ENCODE measurements at places on chromosomes 2 and 18.

GRCh38 chr2:45254025-45254424 lies 244.8 kb upstream of the SIX2 start:
- no peak for DNase-seq

DNA sequence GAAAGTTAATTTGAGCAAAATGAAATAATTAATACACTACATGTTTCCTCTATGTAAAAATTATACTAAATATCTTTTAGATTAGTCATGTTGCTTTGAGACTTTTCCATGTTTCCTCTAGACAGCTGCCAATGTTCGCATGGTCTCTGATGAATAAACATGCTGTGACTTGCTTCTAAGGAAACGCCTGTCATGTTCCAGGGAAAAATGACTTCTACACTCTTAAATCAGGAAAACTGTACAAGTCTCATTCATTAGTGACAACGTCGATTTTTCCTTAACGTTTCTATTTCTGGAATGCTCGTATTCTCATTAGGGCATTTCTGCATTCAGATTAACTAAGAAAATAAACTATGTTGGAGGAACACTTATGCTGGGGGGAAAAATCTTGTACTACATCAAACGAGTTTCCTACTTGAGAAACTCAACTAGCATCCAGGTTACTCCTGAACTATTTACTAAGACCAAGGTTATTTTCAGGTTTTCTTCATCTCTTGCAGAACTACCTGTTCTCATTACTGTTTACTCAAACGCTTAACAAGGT lies 1.6 kb downstream of the COBLL1 start:
- no peak for DNase-seq

DNA sequence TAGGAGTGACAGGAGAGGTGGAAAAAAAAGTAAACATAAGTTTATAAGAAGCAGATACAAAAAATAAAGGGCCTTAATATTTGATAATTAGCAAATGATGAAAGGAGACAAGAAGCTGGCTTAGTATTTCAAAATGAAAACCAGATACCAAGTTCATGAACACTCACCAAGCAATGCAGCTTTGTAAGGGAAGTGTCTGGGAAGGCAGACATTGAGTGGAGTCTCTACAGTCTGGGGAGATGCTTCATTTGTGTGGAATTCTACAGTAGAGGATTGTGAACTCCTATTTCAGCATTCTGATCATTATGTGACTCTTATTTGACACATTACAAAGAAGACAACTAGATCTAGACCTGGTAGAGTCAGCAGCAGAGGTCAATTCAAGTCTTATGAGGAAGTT lies 1072.7 kb downstream of the DSC3 start:
- DNase-seq, result no peak

DNA sequence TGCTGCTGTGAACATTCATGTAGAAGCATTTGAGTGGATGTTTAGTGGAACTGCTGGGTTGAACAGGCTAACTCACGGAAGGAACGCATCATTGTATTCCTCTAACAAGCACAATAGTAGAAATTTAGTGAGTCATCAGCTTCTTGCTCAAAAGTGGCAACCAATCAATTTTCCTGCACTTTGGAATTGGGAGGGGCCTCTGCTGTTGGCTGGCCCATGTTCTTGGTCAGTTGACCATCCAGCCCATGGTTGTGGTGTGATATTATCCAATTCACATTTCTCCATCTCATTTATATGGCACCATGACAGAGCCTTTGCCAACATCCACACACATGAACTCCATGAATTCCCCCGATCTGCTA lies 95.0 kb downstream of the TNFRSF11A start:
- DNase-seq, result no peak

DNA sequence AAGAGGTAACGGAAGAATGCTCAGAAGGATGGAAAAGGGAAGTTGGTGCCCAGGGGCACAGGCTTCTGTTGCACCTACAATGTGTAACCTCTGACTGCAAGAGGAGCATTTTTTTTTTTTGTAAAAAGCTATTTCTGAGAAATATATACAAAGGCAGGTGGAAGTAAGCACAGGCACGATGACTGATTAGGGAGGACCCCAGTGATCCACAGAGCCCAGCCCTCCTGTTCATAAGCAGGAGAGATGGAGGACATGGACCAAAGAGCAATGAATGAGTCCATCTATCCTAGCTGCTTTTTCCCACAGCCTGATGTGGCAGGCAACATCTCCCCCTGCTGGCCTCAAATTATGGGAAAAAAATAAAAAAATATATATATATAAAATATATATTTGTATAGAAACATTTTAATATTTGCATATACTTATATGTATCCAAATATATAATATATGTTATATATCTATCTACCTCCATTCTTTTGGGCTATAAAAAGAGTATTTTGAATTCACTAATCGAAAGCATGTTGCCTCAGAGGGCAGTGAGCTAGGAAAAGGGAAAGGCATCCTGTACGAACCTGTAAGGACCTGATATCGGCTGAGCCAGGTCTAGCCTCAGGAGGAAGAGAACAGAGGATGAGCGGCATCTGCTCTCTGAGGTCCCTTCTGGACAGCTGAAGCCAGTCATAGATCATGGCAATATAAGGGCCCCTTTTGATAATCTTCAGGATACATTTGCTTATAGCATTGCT lies 166.0 kb upstream of the STK17B start:
- peak; percentile 8 for DNase-seq

DNA sequence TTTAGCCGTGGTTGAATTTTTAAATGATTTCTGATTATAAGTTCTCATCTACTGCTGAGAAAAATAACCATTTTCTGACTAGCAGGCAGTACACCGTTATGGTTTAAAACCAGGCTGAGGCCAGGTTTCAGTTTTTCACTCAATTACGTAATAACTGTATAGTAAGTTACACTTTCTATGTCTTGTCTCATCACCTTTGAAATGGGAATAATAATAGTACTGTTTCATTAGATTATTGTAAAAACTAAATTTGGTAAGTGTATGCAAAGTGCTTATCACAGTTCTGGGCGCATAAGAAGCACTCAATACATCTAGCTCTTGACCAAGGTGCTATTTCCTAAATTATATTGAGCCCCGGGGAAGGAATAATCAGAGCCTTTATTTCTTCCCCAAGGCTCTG lies 76.8 kb downstream of the LIMS1 start:
- no peak for DNase-seq

DNA sequence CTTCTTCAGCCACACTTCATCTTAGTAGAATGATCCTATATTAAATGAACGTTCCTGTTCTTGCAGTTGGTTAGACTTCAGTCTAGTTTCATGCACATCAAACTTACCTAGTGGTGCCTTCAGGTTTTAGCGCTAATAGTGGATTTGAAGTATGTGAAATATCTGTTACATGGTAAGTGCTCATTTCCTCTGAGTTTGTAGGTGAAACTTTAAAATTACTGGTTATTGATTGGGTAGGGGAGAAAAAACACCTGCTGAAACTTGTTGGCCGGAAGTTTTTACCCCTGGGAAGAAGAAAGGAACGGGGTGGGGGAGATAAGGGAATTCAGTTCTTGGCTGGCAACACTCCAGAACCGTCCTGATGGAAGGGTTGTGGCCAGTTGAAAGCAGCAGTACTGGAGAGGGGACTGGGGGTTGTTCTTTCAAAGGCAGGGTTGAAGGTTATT lies 112.8 kb downstream of the SPTBN1 start:
- DNase-seq, result no peak

DNA sequence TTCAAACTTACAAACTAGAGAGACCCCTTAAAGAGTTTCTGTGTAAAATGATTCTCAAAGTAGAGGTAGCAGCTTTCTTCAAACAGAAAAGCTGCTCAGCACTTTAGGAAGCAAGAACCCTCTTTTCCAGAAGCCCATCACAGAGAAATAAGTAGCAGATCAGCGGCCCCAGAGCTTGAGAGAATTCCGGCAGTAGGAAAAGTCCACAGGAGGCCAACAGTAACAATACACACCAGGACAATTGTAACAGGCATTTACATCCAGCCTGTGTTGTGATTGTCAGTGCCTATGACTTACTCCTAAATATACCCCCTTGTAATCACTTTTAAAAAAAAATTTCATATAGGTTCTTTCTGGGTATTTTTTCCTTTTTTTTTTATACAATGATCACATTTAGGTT lies 161.4 kb upstream of the ACVR2A start:
- no peak for DNase-seq

- DNase-seq, result no peak
Measured at GRCh38 chr2:31998731-31999383, 12.0 kb downstream of the MEMO1 start.

DNA sequence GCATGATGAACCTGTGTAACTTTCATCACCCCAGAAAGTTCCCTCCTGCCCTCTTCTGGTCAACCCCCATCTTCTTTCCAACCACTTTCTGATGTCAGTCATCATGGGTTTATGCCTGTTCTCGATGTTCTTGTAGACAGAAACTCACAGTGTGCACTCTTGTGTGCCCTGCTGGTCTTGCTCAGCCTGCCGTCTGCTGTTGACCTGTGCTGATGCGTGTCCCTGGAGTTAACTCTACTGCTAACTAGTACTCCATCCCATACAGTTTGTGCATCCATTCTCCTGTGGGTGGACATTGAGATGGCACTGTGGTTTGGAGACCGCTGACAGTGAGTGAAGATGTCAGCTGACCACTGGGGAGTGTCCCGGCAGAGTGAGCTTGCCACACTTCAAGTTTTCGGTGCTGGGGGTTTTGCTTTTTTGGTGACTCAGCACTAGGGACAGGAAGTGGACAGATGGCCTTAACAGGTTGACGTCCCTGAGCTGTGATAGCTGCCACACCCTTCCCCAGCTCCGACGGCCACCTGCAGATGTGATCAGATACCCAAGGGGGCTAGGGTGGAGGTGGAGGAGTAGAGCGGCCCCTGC lies 14.8 kb downstream of the KLHL29 start:
- no peak for DNase-seq

GRCh38 chr2:6443061-6443823 lies 422.5 kb downstream of the CMPK2 start:
- no peak for DNase-seq

- DNase-seq, result no peak
Measured at GRCh38 chr2:192155511-192156118, 39.1 kb downstream of the TMEFF2 start.

DNA sequence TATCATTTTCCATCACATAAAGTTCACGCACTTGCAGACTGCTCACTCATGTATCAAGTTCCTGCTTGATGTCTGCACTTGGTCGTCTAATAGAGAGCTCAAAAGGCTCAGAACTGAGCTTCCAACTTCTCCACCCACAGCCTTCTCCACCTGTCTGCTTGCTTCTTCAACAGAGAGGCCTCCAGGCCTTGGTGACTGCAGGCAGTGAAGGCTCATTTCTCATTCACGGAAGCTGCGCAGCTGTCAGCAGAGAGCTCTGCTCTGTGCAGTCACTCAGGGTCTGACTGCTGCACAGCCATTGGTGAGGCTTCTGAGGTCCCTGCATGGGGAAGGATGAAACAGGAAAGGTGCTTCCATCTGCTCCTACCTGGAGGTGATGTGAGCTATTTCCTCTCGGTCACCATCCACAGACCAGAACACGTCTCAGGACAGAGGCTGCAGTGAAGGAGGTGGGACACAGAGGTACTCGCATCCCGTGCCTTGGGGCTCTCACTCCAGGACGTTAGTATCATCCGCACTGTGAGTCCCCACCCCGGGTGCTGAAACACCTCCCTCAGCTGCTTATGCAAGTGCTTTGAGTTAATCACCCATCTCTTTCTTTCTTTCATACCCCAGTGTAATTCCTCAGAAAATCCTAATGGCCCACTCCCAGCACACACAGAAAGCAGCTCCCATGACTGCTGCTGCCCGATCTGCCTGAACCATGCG lies 126.2 kb downstream of the TMEM18 start:
- peak; percentile 11 for DNase-seq

DNA sequence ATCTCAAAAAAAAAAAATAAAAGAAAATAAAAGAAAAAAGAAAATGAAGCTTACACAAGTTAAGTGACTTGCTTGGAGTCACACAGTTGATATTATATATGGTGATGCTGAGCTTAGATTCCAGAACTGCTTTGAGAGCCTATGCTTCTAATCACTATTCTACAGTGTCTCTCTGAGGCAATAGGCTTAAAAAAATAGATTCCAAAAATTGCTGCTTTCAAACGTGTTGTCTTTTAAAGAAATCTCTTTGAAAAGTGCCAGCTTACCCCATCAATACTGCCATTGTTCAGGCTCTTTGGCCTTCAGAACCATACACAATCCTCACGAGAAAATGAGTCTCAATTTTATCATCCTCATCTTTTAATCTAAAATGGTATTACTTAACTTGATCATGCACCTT lies 102.6 kb downstream of the CDK15 start:
- no peak for DNase-seq

DNA sequence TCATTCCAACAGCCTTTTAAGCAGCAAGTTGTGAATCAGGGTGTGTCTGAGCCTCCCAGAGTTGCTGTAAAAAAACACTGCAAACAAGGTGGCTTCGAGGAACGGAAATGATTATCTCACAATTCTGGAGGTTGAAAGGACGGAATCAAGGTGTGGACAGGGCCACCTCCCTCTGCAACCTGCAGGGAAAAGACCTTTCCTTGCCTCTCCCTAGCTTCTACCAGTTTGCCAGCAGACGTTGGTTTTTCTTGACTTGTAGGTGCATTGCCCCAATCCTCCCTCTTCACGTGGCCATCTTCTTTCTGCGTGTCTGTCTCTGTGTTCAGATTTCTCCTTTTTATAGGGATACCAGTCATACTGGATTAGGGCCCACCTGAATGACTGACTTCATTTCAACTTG lies 24.8 kb upstream of the TMEM131 start:
- DNase-seq, result no peak

DNA sequence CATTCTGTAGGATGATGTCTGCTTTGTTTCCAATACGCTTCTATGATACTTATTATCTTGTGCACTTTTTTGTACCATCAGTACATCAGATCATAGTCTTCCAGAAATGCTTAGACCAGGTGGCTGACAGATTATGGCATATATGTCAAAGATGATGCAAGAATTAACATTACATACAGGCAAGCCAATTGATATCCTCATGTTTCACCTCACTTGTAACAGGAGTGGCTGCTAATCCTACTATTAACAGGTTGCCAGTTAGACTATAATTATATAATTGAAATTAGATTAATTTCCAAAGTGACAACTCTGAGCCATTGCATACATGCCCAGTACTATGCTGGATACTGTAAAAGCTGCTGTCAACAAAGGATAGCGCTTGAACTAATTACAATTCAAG lies 77.2 kb downstream of the TLK1 start:
- DNase-seq, result no peak

- DNase-seq, result peak; percentile 77
Measured at GRCh38 chr2:177148477-177149154, 64.0 kb upstream of the HNRNPA3 start.

GRCh38 chr2:152336854-152337510 lies 2.0 kb downstream of the FMNL2 start:
- DNase-seq, result no peak

DNA sequence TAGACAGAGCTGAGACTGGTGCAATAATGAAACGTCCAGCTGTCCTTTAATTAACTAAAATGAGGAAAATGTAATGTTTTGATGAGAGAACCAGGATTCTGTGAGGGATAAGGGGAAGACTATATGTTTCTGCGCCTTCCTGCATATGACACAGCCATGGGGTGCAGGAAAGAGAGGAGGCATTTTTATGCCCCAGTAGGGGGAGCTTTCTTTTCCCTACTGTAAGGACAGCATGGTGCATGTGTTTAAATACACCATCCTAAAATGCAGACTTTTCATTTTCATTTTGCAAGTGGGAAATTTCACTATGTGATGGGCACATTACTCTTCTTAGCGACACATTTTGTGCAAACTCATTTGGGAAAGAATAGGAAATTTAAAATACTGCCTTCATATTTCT lies 446.1 kb downstream of the ARHGAP15 start:
- DNase-seq, result no peak
